Amniotic epithelial cell (primary cell): ENCODE measurements at places on chromosomes 6 and 20.

DNA sequence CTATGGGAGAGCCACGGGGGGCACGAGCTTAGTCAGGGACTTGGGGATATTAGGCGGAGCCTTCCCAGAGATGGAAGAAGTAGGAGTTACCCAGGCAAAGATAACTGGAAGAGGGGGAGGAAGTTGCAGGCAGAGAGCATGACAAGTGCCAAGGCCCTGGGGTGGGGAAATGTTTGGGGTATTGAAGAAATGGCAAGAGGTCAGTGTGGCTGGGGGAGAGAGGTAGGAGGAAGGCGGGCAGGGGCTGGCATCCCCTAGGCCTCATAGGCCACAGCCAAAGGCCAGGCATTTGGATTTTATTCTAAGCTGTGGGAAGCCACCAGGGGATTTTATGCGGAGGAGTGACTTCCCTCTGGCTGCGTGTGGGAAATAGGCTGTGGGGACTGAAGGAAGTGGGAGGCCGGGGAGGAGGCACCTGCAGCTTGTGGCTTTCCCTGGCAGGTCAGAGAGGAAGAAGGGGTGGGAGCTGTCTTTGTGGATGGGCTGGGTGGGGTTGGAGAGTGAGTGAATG lies 22.7 kb downstream of the SNAI1 start:
- no peak for DNase-seq

GRCh38 chr20:51731731-51732095 lies 36.5 kb downstream of the ATP9A start:
- no peak for DNase-seq

GRCh38 chr20:59159091-59159490 lies 4.5 kb upstream of the ZNF831 start:
- no peak for DNase-seq

- no peak for DNase-seq
Observed at GRCh38 chr6:138863321-138863720, 67.4 kb downstream of the ECT2L start.

- no peak for DNase-seq
Observed at GRCh38 chr20:3751305-3751674, 16.3 kb downstream of the ADISSP start.

GRCh38 chr6:151164383-151164782 lies 75.4 kb upstream of the AKAP12 start:
- DNase-seq, result no peak

GRCh38 chr20:40744818-40745175 lies 55.8 kb upstream of the MAFB start:
- no peak for DNase-seq

DNA sequence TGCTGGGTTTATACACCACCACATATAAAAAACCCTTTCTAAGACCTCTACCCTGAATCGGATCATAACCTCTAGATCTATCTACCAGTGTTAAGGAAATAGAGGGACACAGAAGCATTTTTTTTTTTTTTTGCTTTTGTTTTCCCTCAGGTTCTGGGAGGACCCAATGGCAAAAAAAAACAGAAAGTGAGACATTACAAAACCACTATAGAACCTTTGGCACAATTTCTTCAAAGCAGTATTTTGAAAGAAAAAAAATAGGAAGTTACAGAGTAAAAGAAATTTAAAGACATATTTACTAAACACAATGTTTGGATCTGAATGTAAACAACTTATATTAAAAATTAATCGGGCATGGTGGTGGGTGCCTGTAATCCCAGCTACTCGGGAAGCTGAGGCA lies 1258.7 kb upstream of the GJE1 start:
- DNase-seq, result no peak

DNA sequence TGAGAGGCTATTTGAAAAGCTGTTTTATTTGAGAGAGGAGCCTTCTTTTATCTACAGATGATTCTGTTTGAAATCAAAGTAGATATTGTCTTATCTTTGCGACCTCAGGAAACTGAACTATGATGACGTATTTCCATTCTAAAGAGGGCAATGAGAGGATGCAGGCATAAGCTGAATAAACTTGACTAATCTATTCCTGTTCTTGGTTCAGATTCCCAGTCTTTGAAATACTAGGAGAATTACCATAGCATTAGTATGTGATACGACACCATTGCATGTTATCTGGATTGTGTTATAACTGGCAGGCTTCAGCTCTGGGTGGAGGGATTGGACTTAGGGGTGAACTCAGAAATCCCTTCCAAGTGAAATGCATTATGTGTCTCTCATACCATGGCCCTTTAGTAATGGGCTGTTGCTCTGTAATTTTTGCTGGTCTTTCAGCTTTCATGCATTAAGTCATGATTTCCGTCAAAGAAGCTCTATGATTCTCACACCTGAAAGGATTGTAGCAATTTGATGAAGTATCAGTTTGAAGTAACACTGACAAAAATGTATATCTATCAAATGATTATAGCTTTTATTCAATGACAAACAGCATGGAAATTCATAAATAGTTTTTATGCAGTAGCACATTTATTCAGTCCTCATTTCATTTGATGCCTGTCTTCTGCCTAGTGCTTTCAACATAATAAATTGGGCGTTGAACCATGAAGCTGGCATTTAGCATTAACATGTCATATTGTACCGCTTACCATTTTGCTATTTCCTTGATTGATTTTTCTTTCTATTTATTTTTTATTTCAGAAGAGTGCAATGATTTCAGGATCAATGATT lies 138.4 kb upstream of the SPACA1 start:
- DNase-seq, result peak; percentile 7

DNA sequence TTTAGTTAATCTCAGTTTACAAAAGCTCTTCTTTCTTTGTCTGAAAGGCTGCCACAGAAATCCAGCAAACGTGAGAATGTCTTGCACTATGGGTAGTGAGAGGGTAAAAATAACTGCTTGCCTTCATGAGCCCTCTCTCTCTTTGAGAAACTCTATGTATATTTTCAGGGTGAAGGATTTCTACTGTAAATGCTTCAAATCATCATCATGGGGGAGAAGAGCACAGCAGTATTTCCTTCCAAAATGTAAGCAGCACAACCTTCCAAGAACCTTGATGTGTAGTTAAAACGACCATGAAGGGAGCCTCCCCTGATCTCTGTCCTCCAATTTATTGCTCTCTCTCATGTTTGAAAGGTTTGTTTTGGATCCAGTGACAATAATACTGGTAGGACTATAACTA lies 141.3 kb upstream of the CENPW start:
- no peak for DNase-seq

DNA sequence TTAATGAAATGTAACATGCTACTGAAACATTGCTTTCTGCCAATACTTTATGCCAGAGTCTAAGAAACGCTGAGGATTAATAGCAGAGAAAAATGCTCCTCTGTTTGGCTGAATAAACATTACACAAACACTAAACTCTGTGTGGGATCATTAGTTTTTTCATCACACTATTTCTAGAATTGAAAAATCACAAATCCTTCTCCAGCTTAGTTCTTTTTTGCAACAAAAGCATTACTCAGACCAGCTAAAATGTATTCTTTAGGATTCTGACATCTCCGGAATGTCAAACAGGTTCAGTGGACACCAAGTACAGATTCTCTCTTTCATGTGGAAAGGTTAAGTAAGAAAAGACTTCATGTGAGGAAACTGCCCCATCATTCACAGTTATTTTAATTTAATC lies 226.9 kb downstream of the SIM1 start:
- no peak for DNase-seq

DNA sequence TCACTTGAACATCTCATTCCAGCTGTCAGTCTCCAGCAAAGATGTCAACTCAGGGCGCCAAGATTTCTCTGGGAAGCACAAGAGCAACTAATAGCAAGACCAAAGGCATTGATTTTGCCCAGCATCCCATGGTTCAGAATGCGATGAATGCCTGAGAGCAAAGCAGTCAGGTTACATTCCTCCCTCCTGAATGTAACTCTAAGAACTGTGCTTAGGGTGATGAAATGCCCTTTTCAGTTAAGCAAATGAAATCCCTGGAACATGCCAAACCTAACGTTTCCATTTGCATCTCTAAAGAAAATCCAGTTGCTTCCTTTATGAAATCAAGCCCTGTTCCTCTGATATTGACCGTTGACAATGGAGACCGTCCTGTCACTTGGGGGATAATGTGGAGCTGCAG lies 224.0 kb upstream of the PLN start:
- no peak for DNase-seq

DNA sequence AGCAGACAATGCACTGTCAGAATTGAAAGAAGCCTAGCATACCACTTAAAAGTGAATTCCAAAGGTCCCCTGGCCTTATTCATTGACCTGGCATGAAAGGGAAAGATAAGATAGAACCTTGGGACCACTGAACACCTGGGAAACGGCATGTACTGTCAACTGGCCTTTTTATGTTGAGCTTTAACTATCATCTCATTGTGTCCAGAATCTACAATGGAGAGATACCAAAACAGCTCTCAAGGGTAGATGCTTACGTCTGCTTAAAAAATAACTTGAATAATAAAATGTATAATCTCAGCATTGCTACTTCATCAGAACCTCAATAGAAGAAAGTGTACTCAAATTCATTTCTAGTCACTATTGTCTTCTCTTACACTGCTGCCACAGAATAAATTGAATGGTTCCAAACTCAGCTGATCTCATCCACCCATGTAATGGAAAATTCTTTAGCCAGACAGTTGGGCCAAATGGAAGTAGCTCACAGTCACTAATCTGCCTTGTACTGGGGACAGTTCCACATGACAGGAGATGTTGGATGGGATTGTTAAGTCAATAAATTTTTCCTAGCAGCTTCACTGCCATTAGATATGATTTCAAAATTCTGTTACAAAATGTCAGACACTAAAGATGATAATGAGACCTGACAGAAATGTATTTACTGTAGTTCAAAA lies 93.8 kb downstream of the MLIP start:
- DNase-seq, result no peak

GRCh38 chr6:3117912-3118352 lies 579 bp upstream of the BPHL start:
- DNase-seq, result peak; percentile 55

DNA sequence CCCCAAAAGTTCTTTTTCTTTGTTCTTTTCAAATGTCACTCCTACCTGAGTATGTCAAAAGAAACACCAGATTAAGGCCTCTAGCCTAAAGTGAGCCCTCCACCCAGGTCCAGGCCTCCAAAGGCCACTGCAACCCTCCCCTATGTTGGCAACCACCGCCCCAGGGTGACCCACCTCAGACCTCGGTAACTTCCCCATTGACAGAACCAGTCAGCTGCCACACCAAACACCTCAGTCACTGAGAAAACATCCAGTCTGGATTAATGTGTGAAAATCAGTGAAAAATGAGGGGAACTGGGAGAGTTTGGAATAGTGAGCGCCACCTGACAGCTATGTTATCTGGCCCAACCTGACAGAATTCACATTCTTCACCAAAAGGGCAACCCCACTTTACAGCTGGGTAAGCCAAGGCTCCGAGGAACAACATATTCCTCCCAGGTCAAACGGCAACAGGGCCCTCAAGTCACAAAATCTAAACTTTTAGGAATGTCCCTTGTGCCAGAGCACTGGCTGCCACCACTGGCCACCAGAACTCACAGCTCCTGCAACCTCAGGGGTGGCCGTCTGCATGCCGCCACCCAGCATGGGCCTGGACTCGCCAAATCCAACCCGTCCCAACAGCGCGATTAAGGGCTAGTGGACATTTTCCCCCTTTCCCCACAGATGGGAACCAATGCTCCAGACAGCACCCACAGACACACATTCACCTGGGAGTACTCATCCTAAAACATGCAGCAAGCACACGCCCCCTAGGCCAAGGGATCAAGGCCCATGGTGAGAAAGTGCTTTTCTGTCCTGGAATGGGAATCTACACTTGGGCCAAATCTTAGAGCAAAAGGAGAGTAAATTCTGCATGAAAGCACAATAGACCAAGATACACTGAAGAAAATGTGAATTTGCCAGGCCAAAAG lies 4.8 kb downstream of the TAF4 start:
- no peak for DNase-seq

GRCh38 chr20:39338469-39339376 lies 376.6 kb downstream of the DHX35 start:
- DNase-seq, result no peak

GRCh38 chr6:6878887-6879585 lies 228.7 kb upstream of the RREB1 start:
- peak; percentile 31 for DNase-seq

GRCh38 chr6:81304466-81304865 lies 448.0 kb downstream of the TENT5A start:
- DNase-seq, result peak; percentile 2

DNA sequence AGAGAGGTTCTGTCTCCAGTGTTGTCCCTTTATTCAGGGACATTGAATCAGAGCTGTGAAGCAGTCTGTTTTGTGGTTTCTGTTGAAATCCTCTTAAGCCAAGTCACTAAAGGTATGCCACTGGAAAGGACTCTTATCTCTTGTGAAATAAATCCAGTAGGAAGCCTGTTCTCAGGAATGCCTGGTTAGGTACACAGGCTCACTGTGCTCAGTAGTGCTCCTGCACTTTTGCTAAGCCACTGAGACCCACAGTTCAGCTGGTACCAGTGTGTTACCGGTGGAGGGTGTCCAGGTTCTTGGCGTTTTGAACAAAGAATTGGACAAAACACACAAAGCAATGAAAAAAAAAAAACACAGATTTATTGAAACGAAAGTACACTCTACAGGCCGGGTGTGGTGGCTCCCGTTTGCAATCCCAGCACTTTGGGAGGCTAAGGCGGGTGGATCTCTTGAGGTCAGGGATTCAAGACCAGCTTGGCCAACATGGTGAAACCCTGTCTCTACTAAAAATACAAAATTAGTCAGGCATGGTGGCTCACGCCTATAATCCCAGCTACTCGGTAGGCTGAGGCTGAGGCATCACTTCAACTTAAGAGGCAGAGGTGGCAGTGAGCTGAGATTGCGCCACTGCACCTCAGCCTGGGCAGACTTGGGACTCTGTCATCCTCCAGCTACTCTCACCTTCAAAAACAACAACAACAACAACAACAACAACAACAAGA lies 186.1 kb downstream of the JARID2 start:
- DNase-seq, result peak; percentile 82

GRCh38 chr6:143026696-143027449 lies 33.8 kb upstream of the AIG1 start:
- peak; percentile 32 for DNase-seq

DNA sequence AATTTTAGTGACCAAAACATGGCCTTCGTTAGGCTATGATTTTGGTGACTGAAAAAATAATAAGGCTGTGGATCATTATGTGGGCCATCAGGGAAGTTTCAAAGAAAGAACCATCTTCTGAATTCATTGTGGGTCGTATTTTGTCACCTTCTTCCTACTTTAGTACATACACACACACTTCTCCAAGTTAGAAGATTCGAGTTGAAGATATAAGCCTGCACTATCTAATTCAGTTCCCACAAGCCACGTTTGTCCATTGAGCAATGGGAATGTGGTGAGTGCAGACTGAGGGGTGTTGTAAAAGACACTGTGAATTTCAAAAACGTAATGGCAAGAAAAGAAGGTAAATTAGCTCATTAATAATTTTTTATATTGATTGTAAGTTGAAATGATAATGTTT lies 766.0 kb downstream of the KIF16B start:
- DNase-seq, result no peak

DNA sequence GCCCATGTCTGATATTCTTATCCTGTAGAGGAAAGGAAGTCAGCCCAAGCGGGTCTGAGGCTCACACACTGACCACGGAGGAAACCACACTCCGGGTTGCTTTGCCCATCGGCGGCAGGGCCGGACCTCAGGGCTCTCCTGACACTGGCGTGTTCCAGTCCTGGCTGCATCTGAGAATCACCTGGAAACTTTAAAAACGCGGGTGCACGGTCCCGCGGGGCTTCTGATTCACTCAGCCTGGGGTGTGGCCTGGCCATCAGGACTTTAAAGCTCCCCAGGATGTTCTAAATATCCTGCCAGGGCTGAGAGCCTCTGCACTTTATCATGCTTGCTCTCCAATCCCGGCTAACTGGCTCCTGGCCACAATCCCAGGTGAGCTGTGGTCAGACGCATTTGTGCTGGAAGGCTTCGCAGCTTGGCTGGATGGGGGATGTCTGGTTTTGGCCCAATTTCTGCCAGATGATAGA lies 47.7 kb upstream of the DACT2 start:
- no peak for DNase-seq
